ENCODE measurements at places on chromosomes 5 and 9.

GRCh38 chr5:53642061-53642460 is 81.6 kb downstream of the NDUFS4 start:
- DNase-seq = no peak

DNA sequence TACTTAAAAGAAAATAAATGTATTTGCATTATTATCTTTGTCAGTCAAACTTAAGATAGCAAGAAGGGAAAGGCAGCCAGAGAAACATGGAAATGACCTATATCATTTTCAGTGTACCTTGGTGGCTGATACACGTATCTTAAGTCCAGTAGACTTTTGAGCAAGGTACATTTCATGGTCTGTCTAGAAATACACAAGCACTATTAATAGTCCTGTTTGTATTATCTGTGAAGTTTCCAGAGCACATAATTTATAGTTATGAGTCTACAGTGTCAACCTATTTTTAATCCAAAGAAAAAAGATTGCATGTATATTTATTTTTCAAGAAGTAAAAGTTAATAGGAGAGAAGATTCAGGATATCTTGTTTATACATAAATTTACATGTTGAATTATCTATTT is 95.7 kb downstream of the IZUMO3 start:
- DNase-seq = no peak

GRCh38 chr5:78778538-78778937 is 130.0 kb upstream of the LHFPL2 start:
- no peak for DNase-seq

GRCh38 chr9:129649726-129650679 is 8.1 kb upstream of the ASB6 start:
- no peak for DNase-seq

DNA sequence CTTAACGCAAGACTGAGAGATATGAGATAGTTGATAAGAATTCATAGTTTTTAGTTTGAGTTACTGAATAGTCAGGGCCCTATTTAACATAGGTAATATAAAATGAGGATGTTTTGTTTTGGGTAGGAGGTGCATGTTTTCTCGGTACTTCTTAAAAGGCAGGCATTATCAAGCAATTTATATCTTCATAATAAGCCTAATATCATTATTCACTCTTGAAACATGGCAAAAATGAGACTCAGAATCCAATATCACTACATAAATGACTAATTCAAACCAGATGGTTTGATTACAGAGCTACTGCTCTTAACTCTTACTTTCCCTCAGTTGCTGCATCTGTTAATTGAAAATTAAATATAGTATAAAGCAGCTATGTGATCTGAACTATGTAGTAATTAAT is 2038.7 kb downstream of the EFNA5 start:
- no peak for DNase-seq

DNA sequence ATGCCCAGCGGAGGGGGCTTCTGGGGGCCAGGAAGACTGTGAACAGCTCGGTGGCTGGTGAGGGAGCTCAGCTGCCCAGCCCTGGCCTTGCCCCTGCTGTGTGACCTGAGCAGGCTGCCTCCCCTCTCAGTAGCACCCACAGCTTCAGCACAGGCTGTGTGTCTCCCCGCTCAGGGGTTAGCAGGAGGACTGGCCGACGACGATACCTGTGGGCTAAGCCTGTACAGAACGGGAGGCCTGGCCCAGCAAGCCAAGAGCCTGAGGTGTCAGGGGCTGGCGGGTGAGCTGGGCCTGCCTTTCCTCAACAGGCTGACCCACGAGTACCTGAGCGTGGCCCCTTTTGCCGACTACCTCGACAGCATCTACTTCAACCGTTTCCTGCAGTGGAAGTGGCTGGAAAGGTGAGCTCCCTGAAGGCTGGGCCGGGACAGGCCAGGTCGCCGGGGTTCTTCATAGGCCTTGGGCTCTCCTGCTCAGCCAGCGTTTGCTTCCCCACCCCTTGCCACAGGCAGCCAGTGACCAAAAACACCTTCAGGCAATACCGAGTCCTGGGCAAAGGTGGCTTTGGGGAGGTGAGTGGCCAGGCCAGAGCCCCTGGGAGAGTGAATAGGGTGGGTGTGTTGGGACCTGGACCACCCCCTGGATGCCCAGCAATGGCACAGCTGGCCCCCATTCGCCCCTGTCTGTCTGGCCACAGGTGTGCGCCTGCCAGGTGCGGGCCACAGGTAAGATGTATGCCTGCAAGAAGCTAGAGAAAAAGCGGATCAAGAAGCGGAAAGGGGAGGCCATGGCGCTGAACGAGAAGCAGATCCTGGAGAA is 6.6 kb downstream of the GRK6 start:
- no peak for DNase-seq

DNA sequence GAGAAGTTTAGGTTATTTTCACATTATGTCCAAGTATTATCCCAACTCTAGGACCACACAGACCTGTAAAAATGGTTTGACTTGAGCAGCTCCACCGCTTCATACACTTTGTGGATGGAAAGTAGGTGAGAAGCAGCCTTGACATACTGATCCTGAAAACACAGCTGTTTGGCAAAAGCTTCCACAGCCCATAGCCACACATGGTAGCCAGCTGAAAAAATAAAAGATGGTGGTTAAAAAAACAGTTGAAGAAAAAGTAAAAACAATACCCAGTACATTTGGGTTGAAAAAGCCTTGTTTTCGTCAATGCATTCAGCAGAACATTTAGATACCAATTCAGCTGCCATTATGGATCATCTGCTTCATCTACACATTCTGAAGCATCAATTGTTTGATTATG is 36.7 kb downstream of the GEMIN5 start:
- DNase-seq = no peak

All from stimulated activated CD4-positive, alpha-beta T cell treated with anti-CD3 and anti-CD28 coated beads, Interleukin-15, amount 100 ng/mL, for 1 hour (primary cell).